Pons (tissue), 1 donor: ENCODE measurements at places on chromosomes 16 and 17.

- DNase-seq, result no peak
These were observed 1.8 kb upstream of the EXOSC6 start for GRCh38 chr16:70253291-70254106.

DNA sequence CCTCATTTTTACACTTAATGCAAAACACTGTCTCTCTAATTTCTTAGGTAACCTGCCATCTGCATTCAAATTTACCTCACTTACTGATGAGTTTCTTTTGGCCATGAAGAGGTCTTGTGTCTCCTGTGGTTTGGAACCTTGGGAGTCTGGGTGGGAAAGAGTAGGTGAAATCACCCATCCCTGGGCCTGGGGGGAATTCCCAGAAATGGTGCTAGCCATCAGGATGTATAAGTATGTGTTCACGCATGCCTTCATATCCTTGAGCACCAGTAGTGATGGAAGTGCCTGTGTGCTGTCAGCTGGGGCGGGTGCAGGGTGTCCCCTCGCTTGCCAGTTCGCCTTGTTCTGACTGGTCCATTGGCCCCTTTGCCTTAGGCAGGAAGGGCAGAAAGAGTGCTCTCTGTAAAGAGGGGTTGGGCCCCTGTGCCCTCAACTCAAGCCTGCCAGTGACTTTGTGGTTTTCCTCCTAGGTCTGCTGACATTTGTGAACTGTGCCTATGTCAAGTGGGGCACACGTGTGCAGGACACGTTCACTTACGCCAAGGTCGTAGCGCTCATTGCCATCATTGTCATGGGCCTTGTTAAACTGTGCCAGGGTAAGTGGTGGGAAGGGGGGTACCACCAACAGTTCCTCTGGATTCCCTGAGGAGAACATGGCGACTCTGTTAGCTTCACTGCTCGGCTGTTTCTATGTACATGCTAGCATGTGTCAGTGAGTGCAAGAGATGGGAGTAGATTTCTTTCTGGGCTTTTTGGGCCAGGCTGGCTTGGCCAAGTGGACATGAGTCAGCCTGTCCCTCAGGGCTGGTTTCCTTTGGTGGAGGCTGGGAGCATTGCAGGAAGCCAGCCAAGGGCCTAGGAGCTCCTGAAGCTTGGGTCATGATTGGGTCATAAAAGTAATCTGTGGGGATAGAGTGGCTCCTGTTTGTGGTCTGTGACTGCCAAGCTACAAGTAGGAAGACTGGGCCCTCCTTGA lies 23.2 kb downstream of the SLC7A6OS start:
- DNase-seq, result no peak

DNA sequence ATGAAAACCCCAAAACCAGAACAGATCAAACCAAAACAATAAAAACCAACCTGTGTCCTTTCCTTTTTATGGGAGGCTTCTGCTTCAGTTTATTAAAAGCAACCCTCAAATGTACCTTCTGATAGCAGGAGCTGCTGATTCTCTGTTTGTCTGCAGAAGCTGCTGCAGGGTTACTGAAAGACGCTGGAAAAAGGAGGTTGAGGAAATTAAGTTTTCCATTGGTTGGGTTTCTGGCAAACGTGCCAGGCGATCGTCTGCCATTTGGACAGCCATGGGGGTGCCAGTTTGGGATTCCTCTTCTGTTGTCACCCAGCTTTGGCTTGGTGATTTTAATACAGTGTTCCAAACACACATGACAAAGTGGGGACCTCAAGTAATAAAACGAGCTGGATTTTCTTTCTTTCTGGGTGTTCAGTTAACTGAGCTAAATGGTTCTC lies 185.4 kb upstream of the ZFHX3 start:
- peak; percentile 6 for DNase-seq

DNA sequence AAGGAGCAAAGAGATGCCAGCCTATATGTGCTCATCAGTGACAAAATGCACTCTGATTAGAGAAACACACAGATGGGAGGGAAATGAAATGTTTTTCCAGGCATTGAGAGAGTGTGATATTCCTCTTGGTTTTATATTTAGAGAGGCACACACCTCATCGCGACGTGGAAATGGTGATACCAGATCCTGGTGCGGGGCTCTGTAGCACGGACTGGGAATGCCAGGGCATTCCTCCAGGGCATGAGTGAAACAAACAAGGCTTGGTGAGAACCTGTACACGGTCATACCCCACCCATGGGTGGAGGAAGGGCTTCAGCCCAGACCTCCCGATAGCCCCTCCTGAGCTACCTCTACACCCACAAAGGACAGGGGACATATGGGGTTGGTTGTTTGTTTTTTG lies 280.2 kb downstream of the C16orf95 start:
- no peak for DNase-seq

GRCh38 chr17:2235792-2236366 lies 67.7 kb downstream of the SMG6 start:
- DNase-seq, result no peak

DNA sequence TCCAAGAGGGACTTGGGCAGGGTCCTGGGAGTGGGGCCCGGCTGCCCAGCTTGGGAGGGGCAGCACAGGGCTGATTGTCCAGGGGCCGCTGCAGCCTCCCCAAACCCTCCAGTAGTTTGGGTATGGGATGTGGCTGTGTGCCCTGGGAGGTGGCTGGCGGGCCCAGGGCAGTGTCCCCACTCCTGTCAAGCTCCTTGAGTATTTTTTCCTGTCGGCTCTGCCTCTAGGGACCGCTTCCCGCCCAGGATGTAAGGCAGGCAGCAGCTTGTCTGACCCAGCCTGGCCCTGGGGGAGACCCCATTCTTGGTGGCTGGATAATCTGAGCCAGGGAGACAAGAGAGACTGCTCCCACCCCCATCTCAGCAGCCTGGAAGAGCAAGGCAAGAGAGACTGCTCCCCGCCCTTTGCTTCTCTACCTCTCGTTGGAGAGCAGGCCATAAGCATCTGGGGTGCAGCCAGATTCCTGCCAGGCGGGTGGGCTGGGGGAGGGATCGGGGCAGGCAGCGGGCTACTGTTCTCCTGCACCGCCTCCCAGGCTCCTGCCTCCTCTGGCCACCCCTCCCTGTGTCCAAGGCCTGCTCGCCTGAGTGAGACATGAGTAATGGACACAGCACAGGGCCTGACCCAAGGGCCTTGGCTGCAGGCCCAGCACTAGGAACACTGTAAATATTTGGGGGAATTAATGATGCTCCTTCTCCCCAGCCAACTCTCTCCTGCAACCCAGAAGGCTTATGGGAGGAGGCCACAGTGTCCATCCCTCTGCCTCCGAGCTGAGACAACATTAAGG lies 18.4 kb upstream of the ITGA3 start:
- no peak for DNase-seq

GRCh38 chr17:44279666-44280391 lies 11.9 kb upstream of the SLC4A1 start:
- peak; percentile 70 for DNase-seq

DNA sequence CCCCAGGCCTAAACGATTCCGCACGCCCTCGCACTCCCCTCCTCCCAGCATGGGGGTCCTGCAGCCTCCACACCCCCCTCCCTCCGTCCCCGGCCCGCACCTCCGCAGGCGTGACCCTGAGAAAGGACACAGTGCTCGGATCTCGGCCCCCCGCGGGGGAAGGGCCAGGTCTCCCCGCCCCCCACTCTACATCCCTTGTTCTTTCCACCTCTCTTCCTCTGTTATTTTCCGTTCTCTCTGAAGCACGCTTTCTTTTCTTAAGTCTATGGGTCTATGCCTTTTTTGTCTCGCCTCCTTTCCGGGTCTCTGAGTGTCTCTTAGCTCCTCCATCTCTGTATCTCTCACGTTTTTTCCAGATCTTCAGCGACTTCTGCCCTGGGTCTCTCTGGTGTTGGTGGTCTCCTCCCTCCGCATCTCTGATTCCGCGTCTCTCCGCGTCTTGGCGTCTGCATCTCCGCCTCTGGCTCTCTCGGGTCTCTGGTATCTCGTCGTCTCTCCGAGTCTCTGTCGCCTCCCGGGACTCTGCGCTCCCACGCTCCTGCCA lies 2.1 kb upstream of the HES7 start:
- no peak for DNase-seq

DNA sequence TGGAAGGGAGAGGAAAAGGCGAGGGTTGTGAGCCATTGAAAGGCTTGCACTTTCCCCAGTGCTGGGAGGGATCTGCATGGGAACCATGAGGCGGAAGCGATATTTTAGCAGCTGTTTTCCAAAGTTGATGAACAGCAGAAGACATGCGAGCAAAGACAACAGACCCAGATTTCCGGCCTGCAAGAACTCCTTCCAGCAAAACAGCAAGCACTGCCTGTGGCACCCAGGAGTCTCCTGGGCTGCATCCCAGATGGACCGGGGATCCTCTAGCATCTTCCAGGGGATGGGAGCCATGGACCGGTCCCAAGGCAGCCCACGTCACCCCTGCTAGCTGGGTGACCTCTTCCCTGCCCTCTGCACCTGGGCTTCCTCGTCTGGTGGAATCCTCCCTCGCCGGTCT lies 162.8 kb downstream of the IRF8 start:
- DNase-seq, result no peak

- no peak for DNase-seq
These were observed 1584.4 kb upstream of the GOT2 start for GRCh38 chr16:60318486-60318885.

- DNase-seq, result no peak
These were observed 8.3 kb upstream of the PSMD3 start for GRCh38 chr17:39972271-39972670.

DNA sequence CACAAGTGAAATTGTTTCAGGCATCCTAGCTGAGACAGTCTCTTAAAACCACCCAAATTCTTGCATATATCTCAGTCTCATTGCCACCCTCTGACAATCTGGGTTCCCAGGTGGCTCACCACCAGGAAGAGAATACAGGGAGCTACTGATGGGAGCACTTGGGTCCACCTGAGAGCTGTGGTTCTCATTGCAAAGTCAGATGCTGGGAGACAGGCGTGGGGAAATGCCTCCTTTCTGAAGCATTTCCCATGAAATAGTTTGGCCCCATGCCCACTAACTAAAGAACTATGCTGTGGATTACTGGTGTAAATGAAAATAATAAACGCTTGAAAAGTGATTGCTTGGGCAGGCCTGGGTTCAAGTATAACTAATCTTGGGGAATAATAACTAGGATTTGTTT lies 70.3 kb downstream of the CMC2 start:
- DNase-seq, result no peak

DNA sequence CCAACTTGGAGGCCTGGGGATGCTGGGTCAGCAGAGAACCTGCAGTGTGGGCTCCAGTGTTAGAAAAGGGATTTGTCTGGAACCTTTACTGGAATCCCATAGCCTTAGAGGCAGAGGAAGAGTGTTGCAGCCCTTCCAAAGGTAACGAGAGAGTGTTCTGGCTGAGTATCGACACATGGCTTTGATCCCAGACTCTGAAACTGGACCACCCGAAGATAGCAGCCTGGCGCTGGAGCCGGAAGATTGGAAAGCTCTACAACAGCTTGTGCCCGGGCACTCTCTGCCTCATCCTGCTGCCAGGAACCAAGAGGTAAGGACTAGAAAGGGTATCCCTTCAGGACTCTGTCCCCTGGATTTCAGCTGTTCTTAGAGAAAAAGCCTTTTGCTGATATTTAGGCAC lies 39.7 kb downstream of the REXO5 start:
- DNase-seq, result no peak

DNA sequence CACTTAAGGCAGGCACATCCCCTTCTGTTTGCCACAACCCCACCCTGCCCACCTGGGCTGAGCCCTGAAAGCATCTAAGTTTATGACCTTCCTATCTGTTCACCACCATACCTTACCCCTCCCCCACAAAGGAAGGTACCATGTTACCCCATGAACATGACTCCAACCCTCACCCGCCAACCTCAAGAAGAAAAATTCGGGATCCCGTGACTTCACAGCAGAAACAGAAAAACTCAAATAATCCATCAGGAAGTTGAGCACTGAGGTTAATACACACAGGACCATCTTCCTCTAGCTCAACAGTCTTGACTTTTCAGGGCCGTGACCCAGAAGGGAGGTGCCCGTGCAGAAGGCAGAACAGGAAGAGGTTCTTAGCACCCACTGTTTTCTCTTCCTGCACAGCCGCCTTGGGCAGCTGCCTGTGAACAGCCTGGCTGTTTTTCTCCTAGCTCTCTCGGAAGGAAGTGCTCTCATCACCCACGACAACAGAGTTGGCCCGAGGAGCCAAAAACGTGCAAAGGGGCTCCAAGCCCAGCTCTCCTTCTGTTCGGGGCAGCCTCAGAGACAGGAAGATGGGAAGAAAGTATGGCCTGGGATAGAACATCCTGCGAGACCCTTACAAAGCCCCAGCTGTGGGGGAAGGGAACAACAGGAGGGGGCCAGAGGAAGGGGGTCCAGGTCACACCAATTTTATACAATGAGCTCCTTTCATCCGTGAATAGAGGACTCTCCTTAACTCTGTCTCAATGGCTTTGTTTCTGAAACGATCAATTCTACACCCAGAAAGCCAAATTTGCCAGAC lies 101.1 kb downstream of the XYLT1 start:
- DNase-seq, result peak; percentile 79

GRCh38 chr17:61412860-61413660 lies 13.4 kb downstream of the TBX2 start:
- no peak for DNase-seq

DNA sequence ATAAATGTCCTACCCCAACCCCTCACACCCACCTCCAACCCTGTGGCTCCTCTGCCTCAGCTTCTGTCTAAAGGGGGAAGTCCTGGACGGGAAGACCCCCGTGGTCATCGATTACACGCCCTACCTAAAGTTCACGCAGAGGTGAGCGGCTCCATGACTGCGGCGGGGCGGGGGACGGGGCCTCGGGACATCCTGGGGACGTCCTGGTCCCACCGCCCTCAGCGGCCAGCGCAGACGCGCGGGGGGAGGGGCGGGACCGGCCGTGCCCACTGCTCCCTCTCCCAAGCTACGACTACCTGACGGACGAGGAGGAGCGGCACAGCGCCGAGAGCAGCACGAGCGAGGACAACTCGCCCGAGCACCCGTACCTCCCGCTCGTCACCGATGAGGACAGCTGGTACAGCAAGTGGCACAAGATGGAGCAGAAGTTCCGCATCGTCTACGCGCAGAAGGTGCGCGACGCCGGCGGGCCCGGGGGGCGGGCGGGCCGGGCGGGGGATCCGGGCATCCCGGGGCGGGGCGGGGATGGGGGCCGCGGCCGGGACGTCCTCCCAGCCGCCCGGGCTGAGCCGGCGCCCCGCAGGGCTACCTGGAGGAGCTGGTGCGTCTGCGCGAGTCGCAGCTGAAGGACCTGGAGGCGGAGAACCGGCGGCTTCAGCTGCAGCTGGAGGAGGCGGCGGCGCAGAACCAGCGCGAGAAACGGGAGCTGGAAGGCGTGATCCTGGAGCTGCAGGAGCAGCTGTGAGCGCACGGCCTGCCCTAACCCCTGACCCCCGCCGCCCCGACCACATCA lies 6.7 kb downstream of the RUNDC3A start:
- no peak for DNase-seq

- no peak for DNase-seq
These were observed 79.0 kb upstream of the CACNG5 start for GRCh38 chr17:66755944-66756290.

GRCh38 chr17:63232565-63233310 lies 213.4 kb downstream of the CYB561 start:
- DNase-seq, result no peak

DNA sequence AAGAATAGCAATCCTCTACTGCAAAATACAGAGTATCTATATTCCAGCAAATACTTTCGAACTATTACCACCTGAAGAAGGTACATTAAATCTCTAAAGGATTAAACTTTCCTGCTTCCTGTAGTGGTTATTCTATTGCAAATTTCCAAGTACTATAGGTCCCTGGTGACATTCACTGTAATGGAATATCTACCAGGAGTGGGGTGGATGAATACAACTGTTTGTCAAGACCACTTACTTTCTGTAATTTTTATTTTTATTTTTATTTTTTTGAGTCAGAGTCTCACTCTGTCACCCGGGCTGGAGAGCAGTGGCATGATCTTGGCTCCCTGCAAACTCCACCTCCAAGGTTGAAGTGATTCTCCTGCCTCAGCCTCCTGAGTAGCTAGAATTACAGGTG lies 389.5 kb downstream of the TMEM114 start:
- no peak for DNase-seq

- no peak for DNase-seq
These were observed 77.4 kb downstream of the ANKFN1 start for GRCh38 chr17:56230660-56231059.
